Activated CD4-positive, alpha-beta memory T cell treated with anti-CD3 and anti-CD28 coated beads, Interleukin-2, amount 10 ng/mL, durations not matched to agents 7 days and 5 days (primary cell): ENCODE measurements at places on chromosomes 2 and 18.
A peak's percentile ranks its signal among the peaks of the same experiment; 100 is the strongest.

DNA sequence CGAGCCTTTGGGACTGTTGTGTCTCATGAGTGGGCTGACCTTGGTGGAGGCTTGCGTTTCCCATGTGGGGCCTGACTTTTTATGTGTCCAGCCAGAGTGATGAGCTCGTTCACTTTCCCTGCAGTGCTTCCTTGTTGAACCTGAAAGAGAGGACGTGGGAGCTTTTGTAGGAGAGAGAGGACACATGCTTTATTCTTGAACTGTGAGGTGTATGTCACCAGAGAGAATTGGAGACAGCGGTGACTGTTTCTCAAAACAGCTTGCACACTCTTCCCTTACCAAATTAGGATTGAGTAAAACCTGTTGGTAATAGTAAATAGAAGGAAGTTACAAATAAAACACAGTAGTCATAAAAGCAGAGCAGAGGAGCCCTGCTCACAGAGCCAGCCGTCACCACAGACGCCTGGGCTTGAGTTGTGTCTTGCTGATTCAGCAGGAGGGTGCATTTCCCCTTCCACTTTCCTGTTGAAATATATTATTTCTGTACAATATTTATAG lies 60.7 kb downstream of the INPP4A start:
- DNase-seq: peak; percentile 49
- H3K27me3 ChIP-seq: no peaks in the 10 kb centered on the region
- H3K4me1 ChIP-seq: peaks cover 75% of the 10 kb centered on the region
- H3K27ac ChIP-seq: peak overlapping the region; percentile 70
- no peak overlapping the region for H3K4me3 ChIP-seq

- peaks cover 7% of the 10 kb centered on the region for H3K27me3 ChIP-seq
- H3K4me1 ChIP-seq: no peaks in the 10 kb centered on the region
- H3K4me3 ChIP-seq: no peak overlapping the region
These were observed 56.3 kb downstream of the POMC start for GRCh38 chr2:25112113-25112512.

GRCh38 chr2:186925514-186925913 lies 76.5 kb upstream of the ZSWIM2 start:
- no peak overlapping the region for H3K27ac ChIP-seq
- H3K27me3 ChIP-seq: no peaks in the 10 kb centered on the region
- no peaks in the 10 kb centered on the region for H3K4me1 ChIP-seq
- H3K4me3 ChIP-seq: no peak overlapping the region
- DNase-seq: no peak

- peaks cover 10% of the 10 kb centered on the region for H3K4me1 ChIP-seq
- no peaks in the 10 kb centered on the region for H3K27me3 ChIP-seq
- H3K4me3 ChIP-seq: no peak overlapping the region
- H3K36me3 ChIP-seq: peaks cover 14% of the 10 kb centered on the region
- DNase-seq: no peak
These were observed 43.5 kb upstream of the ACTR3 start for GRCh38 chr2:113846429-113846828.

- no peak overlapping the region for H3K27ac ChIP-seq
- H3K4me1 ChIP-seq: peaks cover 41% of the 10 kb centered on the region
- H3K27me3 ChIP-seq: no peaks in the 10 kb centered on the region
- DNase-seq: no peak
- no peak overlapping the region for H3K4me3 ChIP-seq
- peaks cover 89% of the 10 kb centered on the region for H3K36me3 ChIP-seq
These were observed 6.0 kb downstream of the RSAD2 start for GRCh38 chr2:6883448-6884122.

DNA sequence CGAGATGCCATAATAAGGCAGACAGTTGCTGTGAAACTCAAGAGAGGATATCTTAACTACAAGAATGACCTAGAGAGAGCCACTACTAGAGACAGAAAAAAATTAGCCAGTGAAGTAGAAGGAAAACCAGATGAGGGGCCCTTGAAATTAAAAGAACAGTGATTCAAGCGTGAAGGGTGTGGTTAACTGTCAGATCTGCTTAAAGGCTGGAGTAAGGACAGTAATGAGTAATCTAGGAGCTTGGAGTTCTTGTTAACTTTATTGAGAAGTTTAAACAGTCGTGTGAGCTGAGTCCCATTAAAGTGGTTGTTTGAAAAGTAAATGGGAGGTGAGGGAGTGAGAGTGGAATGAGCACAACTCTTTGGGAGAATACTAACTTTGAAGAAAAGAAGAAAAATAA lies 21.3 kb downstream of the PIGN start:
- H3K27ac ChIP-seq: no peak overlapping the region
- H3K36me3 ChIP-seq: peaks cover 21% of the 10 kb centered on the region
- DNase-seq: no peak
- no peaks in the 10 kb centered on the region for H3K27me3 ChIP-seq
- peaks cover 9% of the 10 kb centered on the region for H3K4me1 ChIP-seq

DNA sequence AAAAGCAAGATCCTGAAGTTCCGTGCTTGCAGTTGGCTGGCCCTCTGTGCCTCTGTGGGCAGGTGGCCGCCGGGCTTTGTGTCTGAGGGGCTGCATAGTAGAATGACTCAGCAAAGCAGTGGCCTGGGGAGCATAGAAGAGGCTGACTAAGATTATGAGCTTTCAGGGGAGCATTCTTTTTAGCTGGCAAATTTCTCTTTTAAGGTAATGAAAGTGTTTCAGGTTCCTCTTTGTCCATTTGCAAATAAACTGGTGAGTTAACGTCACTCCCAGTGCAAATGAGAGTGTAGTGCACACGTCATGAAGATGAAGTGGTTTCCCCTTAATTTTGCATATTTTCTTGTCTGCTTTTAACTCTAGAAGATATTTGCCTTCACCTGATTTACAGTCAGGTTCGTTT lies 98.6 kb downstream of the BCL2L11 start:
- H3K36me3 ChIP-seq: peaks cover 46% of the 10 kb centered on the region
- no peak overlapping the region for H3K4me3 ChIP-seq
- H3K4me1 ChIP-seq: no peaks in the 10 kb centered on the region

GRCh38 chr2:27070653-27071276 lies 689 bp downstream of the OST4 start:
- peak overlapping the region; percentile 99 for H3K4me3 ChIP-seq
- peaks cover 70% of the 10 kb centered on the region for H3K4me1 ChIP-seq
- no peaks in the 10 kb centered on the region for H3K27me3 ChIP-seq
- no peak for DNase-seq
- H3K27ac ChIP-seq: peak overlapping the region; percentile 95

DNA sequence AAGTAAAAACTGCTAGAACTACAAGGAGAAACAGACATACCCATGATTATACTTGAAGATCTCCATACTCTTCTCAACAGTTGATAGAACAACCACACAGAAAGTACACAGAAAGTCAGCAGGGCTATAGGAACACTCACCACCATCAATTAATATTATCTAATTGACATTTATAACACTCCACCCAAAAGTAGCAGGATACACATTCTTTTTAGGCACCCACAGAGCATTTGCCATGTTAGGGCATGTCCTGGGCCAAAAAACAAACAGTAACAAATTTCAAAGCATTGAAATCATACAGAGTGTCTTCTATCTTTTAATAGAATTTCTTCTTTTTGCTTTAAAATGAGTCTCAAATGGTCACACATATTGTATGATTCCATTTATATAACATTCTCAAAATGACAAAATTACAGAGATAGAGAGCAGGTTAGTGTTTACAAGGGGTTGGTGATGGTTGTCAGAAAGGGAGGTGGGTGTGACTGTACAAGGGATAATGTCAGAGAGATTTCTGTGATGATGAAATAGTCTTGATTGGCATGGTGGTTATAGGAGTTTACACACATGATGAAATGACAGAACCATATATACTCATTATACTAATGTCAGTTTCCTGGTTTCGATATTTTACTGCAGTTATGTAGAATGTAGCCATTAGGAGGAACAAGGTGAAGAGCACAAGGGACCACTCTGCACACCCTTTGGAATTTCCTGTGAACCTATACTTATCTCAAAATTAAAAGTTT lies 82.8 kb downstream of the NCK2 start:
- no peak overlapping the region for H3K4me3 ChIP-seq
- peaks cover 81% of the 10 kb centered on the region for H3K36me3 ChIP-seq
- peaks cover 83% of the 10 kb centered on the region for H3K4me1 ChIP-seq
- H3K27me3 ChIP-seq: no peaks in the 10 kb centered on the region
- DNase-seq: no peak
- H3K27ac ChIP-seq: peak overlapping the region; percentile 21

DNA sequence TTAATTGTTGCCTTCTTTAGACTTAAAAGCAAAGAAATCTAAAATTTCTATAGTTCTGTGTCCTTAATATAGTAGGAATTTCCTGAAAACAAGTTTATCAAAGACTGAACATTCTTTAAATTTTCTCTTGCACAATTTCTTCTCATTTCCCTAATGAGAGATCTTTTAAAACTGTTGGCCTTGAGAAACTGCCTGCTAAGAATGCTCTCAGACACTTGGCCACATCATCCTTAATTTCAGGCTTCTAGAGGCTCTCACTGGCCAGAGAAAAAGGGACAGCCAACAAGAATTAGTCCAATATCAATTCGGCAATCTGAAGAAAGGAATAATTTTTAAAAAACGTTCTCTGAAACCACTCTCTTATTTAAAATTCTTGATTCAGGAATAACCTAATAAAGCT lies 167.0 kb upstream of the CREB1 start:
- no peaks in the 10 kb centered on the region for H3K4me1 ChIP-seq
- no peaks in the 10 kb centered on the region for H3K36me3 ChIP-seq
- H3K27me3 ChIP-seq: no peaks in the 10 kb centered on the region
- H3K27ac ChIP-seq: no peak overlapping the region
- no peak for DNase-seq

DNA sequence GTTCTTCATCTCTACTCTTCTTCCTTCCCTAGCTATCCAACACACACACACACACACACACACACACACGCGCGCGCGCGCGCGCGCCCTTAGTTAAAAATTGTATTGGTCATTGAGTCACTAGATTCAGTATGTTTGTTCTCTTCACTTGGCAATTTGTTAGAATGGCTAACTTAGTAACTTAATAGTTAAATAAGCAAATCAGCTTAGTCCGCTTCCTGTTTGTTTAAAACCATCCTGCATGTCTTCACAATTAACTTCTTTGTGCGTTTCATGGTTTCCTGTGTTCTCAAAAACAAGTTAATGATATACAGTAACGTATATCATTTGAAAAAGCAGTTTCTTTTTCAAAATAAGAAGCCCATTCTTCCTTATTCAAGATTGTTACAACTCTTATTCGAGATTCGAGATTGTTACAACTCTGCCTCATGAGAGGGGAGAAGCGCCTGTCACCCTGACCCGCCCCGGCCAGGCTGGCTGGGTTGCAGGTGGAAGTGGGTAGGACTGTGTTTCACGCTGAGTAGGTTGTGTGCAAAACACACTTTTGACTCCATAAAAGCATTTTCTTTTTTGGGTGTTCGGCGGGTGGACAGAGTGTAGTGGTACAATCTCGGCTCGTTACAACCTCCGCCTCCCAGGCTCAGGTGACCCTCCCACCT lies 9.5 kb upstream of the CNNM3 start:
- no peaks in the 10 kb centered on the region for H3K27me3 ChIP-seq
- peak overlapping the region; percentile 24 for H3K4me3 ChIP-seq
- peaks cover 10% of the 10 kb centered on the region for H3K36me3 ChIP-seq

DNA sequence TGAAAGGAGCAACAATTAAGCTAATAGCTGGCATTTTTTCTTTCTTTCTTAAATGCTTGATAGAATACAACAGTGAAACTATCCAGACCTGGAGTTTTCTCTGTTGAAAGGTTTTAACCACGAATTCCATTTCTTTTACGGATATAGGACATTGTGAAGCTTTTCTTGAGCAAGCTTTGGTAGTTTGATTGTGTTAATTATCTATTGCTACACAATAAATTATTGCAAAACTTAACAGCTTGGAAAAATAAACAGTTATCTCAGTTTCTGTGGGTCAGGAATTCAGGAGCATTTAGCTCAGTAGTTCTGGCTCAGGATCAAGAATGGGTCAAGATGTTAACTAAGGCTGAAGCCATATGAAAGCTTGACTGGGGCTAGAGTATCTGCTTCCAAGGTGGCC lies 11.7 kb downstream of the PHOSPHO2 start:
- H3K27ac ChIP-seq: no peak overlapping the region
- DNase-seq: no peak
- no peaks in the 10 kb centered on the region for H3K4me1 ChIP-seq
- H3K36me3 ChIP-seq: no peaks in the 10 kb centered on the region

DNA sequence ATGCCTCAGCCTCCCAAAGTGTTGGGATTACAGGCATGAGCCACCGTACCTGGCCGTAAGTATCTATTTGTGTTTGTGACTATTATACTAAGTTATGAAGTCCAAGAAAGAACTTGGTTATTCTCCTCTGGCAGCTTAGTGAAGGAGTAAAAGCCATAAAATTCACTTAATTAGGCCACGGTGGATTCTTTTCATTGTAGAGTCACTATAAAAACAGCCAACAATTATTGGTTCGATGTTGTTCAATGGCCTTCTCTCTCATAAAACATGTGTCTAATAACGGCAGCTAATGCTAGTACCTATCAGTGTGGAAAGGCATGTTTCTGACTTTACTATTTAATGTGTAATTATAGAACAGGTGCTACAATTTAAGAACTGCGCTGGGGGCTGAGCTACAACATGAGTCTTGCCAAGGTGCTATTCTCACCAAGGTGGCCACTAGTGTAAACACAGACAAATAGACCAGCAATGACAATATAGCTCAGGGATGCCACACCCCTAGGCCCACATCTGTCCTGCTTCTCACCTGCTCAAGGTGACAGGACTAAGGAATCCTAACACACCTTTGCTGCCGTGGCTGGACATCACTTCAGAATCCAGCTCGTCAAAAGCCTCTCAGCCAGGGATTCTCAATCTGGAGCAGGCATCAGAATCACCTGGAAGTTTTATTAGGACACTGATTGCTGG lies 17.2 kb downstream of the ATP8B1 start:
- no peaks in the 10 kb centered on the region for H3K4me1 ChIP-seq
- DNase-seq: no peak
- peaks cover 4% of the 10 kb centered on the region for H3K27me3 ChIP-seq
- no peak overlapping the region for H3K4me3 ChIP-seq
- no peak overlapping the region for H3K27ac ChIP-seq

- H3K36me3 ChIP-seq: peaks cover 29% of the 10 kb centered on the region
- no peaks in the 10 kb centered on the region for H3K27me3 ChIP-seq
- peaks cover 2% of the 10 kb centered on the region for H3K4me1 ChIP-seq
- no peak for DNase-seq
These were observed 117.7 kb downstream of the MEMO1 start for GRCh38 chr2:31893094-31893493.
